ENCODE measurements at places on chromosomes 5 and 9.

GRCh38 chr5:16707168-16707868 is 90.5 kb upstream of the RETREG1 start:
- no peak for DNase-seq

- DNase-seq, result no peak
These were observed 488.0 kb upstream of the CYLC2 start for GRCh38 chr9:102507044-102507687.

DNA sequence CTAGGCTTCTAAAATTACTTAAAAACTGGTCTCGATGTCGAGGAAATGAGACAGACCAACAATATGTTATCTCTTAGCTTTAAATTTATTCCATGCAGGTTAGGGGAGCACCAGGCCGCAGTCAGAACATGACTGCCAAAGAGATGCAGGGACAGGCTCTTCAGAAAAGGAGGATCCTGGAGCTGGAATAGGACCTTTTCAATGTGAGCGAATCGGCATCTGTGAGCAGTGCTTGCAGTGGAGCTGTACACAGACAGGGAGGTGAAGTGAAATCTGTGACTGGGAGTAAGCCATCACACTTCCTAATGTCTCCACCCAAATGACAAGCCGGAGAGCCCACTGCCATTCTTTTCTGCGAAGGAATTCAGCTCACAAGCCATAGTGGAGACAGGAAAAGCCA is 78.2 kb downstream of the EFNA5 start:
- DNase-seq, result no peak

- no peak for DNase-seq
These were observed 88.2 kb downstream of the FRMD3 start for GRCh38 chr9:83449983-83450382.

Measured in upper lobe of right lung (tissue), 1 donor.